ENCODE measurements at places on chromosomes 3 and 15. TPM values are rescaled to one million over a fixed set of nuclear protein-coding genes. Genes with fewer than 3 reads are reported as not detected.
A peak's percentile ranks its signal among the peaks of the same experiment; 100 is the strongest.

- peak; percentile 81 for DNase-seq
These were observed at the start of gene TMEM108 for GRCh38 chr3:133038089-133038730. TMEM108 (plus strand) TSS chr3:133038391.

DNA sequence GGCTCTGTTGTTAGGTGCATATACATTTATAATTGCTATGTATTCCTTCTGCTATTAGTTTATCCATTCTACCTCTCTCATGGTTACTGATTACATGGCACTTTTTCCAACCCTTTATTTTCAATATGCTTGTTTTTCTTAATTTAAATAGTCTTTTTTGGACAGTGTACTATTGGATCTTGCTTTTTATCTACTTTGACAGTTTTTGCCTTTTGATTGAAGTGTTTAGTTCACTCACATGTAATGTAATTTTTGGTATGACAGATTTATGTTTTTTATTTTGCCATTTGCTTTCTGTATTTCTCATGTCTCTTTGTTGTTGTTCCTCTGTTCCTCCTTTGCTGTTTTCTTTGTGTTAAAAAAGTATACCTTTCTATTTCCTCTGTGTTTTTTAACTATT, 44.5 kb downstream of the TRPC1 start:
- no peak for DNase-seq

IRAK2 gene
- total RNA-seq, result 1.5 TPM

- DNase-seq, result peak; percentile 75
These were observed 277.3 kb upstream of the NR2F2 start for GRCh38 chr15:96053031-96053780.

- no peak for DNase-seq
These were observed 26.8 kb upstream of the PCOLCE2 start for GRCh38 chr3:142915636-142916035.

KBTBD8 gene
- total RNA-seq, result not detected

- DNase-seq, result no peak
These were observed 57.4 kb downstream of the BSN start for GRCh38 chr3:49611719-49612118.

DNA sequence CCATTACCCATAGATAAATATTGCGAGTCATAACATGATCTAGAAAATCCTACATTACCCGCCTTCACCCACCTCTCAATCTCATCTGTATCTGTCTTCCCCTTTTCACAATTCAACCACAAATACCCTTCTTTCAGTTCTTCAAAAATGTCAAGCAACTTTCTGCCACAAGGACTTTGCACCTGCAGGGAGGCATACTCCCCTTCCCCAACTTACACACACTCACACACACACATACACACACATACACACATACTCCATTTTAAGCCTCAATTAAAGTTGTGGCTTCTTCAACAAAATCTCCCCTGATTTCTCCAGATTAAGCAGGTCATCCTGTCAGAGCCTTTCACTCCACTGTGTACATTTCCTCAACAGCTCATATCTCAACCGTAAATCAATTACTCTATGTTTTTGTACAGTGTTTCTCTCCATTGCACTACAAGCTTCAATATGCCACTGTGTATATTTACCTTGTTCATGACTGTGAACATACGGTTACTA, 33.1 kb upstream of the CCDC50 start:
- DNase-seq, result peak; percentile 20

GUCA1C gene
- total RNA-seq, result not detected

GRCh38 chr3:43894176-43895049, 203.7 kb downstream of the ABHD5 start:
- DNase-seq, result peak; percentile 52

DNA sequence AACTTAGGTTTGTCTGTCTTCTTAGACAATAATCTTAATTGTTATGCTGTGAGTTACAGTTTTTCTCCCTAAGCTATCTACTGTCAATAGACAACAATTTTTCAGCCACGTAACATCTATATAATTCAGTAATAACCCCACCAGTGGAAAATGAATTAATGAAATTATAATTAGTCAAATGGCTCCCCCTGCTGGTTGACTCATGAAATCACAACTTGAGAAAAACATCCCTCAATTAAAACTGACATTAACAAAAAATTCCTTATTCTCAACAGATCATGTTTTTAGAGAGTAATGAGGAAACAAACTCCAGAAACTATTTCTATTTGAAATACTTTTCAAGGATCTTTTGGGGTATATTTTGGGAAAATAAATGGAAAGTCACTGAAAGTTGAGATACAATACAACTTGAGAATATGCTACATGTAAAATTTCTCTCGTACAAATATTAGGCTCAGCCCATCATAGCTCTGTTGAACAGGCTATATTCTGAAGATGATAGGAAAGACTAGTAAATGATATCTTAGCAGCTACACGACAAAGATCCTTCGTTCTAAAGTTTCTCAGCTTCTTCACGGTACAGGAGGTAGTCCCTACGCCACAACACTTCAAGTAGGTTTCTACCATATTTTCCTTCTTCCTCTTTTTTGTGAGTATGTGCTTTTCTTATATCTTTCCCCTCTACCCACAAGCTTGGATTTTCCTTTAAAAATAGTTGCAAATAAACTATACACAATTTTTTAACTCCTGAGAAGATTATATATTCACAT, 20.7 kb downstream of the PPP1R2 start:
- DNase-seq, result peak; percentile 54

DNA sequence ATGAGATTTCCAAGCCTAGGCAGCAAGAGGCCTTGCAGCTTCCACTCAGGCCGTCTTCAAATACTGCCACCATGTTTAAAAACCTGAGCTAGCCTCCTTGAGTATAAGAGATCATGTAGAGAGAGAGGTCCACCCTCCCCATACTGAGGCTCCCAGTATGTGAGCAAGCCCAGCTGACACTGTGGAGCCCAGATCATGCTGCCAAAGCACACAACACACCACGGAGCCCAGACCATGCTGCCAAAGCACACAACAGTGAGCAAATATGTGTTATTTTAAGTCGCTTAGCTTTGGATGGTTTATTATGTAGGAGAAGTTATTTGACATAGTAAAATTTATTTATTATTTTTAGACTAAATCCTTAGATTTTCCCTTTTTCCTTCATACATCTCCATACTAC, 333.7 kb downstream of the CTNNB1 start:
- DNase-seq, result peak; percentile 26

DNA sequence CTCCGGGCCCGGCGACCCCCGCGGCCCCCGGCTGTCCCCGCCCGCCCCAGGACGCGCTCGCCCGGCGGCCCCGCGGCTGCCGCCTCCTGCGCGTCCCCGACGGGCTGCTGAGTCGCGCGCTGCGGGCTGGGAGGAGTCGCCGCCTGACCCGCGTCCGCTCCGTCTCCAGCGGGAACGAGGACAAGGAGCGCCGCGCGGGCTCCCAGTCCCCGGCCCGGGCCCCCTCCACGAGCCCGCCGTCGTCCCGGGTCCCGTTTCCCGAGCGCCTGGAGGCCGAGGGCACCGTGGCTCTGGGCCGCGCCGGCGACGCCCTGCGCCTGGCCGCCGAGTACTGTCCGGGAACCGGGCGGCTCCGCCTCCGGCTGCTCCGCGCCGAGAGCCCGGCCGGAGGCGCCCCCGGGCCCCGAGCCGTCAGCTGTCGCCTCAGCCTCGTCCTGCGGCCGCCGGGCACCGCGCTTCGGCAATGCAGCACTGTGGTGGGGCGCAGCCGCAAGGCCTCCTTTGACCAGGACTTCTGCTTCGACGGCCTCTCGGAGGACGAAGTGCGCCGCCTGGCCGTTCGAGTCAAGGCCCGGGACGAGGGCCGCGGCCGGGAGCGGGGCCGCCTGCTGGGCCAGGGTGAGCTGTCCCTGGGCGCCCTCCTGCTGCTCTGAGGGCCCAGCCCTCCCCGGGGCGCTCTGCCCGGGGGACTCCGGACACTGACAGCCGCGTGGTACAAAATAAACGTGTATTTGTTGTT, 1.5 kb downstream of the C2CD4A start:
- peak; percentile 58 for DNase-seq

RTP4 gene
- total RNA-seq, result 3.6 TPM

- DNase-seq, result peak; percentile 12
These were observed 175.8 kb upstream of the STT3B start for GRCh38 chr3:31356941-31357340.

GRCh38 chr15:51313644-51314280, 24.6 kb downstream of the CYP19A1 start:
- no peak for DNase-seq

DNA sequence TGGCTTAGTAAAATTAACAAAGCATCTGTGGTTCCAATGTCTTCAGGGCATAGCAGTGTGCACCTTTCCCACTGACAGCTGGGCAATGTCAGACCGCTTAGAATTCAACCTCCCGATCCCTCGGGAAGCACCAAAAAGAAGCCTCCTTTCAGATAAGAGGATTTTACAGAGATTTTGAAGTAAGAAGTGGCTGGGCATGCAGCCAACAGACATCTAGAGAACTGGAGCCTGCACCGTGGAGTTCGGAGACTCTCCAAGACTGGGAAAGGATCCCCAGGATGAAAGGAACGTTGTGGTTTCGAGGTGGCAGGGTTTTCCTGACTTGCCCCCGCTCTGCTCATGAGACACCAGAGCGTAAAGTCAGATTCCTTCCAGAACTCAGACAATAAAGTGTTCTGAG, 5.3 kb downstream of the FAM174B start:
- DNase-seq, result no peak

GRCh38 chr15:45604326-45604725, 17.1 kb downstream of the BLOC1S6 start:
- DNase-seq, result no peak

ADCY5 gene
- 79.9 TPM for total RNA-seq

DNA sequence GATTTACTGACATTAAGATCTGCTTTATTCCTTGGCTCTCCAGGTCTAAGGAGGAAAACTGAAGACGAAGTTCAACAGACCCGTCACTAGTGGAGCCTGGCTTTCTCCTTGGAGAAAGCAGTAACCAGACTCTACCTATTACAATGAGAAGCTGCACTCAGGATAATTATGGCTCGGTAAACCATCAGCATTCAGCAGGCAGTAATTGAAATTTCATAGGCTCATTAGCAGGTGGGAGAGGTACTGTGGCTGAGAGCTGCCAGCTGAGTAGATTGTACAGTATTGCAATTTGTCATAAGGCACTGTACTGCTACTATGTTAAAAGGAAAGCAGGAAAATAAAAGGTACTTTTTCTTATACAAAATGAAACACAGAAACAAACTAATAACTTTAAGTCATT, 51.2 kb downstream of the CHAC1 start:
- DNase-seq, result no peak

ADAMTS9 gene
- 38.7 TPM for total RNA-seq

- no peak for DNase-seq
These were observed 1.7 kb upstream of the SLC25A38 start for GRCh38 chr3:39381432-39381831.

DNA sequence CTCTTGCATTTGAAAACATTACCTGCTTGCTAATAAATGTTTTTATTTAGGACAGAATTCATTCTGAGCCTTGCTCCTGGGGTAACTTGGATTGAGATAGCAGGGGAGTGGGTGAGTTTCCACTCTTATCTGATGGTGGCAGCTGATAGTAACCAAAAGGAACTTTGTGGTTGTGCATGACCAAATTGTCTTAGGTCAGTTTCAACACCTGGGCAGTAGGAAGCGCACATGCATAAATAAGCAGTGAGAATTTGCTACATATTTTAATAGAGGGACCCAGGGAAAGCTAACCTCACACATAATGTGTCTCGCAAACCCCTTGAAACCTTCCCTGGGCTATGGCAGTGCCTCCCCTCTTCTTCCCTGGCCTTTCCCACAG, 65.4 kb upstream of the XCR1 start:
- DNase-seq, result no peak

- DNase-seq, result peak; percentile 85
These were observed at the start of gene ITGA11 for GRCh38 chr15:68431792-68432401. ITGA11 (minus strand) TSS chr15:68432163; CDS start chr15:68432066, 97 bp downstream.

DNA sequence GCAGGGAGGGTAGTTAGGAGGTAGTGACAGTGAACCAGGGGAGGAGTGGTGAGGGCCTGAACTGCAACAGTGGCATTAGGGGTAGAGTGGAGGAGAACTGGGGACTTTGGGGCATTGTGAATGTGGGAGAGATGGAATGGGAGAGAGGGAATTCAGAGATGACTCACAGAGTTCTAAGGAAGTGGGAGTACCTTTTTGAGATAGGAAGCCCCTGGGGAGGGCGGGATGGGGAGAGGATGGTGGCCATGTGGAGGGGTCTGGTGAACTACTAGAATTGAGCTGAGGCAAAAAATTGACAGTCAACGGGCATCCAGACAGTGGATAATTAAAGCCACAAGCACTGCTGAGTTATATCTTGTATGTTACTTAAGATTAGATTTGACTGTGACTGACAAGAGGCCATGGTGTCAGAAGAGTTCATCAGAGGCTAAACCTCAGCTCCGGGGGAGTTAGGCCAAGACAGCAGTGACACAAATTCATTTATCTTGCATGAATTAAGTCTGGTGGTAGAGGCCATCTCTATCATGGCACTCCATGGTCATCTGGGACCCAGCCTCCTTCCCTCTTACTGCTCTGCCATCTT, 34.0 kb downstream of the PLEKHO2 start:
- no peak for DNase-seq

DNA sequence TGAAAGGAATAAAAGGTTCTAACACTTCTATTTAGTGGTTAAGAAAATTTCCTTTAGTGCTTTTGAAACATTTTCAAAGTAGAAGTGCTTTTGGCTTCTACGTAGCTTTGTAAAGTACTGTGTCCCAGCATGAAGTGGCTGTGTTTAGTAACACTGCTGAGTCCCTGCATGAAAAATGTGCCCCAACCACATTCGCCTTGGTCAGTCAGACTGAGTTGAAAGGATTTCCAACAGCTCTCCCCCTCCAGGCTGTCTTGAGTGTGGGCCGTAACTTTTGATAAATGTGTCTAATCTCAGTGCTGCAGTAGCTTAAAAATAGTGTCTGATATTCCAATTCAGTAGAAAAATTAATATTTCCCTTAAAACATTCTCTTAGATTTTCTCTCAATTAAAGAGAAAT, 115.0 kb downstream of the NR1D2 start:
- peak; percentile 41 for DNase-seq

- peak; percentile 63 for DNase-seq
These were observed 21.3 kb upstream of the SEC62 start for GRCh38 chr3:169945313-169945712.

LOXL1 gene
- total RNA-seq, result 36.8 TPM

SCAMP5 gene
- 8.8 TPM for total RNA-seq

ATR gene
- total RNA-seq, result 15.4 TPM

- DNase-seq, result no peak
These were observed 92.1 kb downstream of the XRN1 start for GRCh38 chr3:142355692-142356091.

DNA sequence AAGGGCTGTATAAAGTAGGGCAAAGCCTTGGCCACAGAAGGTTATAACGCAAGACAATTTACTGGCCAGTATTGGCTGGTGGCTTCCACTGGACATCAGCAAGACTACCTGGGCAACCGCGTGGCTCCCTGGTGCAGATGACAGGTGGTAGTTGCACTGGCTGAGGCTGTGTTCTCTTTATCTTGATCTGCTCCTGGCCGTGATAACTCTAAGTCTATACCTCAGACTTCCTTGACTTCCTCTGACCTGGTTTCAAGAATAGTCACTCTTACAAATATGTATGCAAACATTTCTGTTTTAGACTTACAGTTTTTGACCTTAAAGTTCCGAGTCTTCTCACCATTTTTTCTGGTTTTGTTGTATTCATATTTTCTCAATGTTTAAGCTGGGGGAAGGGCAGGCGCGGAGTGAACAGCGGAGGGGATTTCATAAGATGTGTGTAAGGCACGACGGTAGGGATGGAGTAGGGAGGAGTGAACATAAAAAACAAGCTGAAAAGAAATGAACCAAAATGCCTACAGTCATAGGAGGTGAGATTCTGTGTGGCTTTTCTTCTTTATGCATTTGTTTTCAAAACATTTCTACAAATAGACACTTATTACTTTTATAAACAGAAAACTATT, 15.2 kb upstream of the TMEM212 start:
- DNase-seq, result no peak

GRCh38 chr3:172218350-172219323, 179.3 kb downstream of the FNDC3B start:
- no peak for DNase-seq

CNTN3 gene
- 1.2 TPM for total RNA-seq

GRCh38 chr3:87161417-87161816, 65.7 kb upstream of the CHMP2B start:
- no peak for DNase-seq
